Erythroblast (primary cell): ENCODE measurements at places on chromosomes 3 and 15.
A peak's percentile ranks its signal among the peaks of the same experiment; 100 is the strongest.

DNA sequence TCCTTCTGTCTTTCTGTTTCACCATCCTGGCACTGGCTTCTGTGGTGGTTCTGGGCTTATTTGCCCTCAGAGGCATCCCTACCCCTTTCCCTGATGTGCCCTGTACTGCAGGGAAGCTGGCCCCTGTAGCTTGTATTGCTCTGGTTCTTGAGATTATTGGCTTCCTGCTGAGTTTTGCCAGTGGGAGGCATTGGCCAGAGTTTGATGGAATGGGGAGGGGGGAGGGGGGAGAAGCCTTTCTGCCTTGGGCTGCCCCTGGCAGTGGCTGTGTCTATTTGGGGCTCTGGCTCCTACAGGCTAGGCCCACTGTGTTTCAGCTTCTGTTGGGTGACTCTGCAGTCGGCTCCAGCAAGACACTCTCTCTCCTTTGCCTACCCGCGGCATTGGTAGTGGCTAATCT, 41.6 kb upstream of the SEMA6D start:
- DNase-seq: no peak

DNA sequence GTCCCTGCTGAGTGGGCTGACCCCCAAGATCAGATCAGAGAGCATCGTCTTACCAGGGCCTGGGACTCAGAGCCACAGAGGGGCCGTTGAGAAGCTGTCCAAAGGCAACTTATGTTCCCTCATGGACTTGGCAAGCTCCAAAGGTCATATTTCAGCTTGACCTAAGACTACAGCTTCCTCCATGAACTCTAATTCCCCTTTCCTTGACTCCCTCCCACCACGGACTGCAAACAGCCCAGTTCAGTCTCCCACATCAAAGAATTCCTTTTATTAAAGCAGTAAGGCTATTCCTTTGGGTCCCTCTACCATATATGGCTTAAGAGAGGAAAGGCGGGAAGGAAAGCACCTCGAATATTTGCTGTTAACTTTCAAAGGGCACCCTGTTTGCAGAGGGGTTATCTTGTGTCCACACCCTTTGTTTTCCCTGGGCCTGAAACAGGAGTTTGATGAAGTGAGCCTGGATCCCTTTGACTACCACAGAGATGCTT, 146.1 kb upstream of the THBS1 start:
- no peak for DNase-seq

DNA sequence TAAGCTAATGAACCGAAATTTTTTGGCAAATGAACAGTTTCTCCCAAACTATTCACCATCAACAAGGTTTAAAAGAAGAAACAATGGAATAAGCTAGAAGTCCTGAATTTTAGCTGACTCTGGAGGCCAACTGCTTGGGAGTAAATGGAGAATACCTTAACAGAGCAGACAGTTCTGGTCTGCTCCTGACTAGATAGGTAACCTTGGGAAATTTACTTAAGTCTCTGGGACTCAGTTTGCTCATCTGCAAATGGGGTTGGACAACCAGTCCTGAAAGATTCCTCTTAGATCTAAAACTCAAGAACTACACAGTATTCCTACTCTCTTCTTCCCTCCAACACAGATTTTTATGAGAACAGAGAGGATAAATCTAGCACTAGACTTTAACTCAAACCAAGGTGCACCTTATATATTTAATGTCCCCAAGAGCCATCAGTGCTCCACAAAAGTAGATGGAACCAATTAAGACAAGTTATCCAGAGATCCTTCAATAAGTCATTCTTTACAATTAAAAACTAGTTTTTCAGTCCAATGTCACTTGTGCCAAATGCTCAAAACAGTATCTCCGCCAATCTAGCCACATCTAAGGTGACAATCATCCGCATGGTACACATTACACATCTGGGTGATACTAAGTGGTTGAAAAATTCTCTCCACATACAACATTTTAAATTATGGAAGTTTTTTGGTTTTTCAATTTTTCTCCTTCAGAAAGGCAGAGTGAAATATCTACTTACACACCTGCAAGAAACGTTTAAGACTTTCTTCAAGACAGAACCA, 1.5 kb downstream of the RHOA start:
- DNase-seq: no peak

- DNase-seq: peak; percentile 29
These were observed 39.8 kb upstream of the SGO1 start for GRCh38 chr3:20225769-20226168.

DNA sequence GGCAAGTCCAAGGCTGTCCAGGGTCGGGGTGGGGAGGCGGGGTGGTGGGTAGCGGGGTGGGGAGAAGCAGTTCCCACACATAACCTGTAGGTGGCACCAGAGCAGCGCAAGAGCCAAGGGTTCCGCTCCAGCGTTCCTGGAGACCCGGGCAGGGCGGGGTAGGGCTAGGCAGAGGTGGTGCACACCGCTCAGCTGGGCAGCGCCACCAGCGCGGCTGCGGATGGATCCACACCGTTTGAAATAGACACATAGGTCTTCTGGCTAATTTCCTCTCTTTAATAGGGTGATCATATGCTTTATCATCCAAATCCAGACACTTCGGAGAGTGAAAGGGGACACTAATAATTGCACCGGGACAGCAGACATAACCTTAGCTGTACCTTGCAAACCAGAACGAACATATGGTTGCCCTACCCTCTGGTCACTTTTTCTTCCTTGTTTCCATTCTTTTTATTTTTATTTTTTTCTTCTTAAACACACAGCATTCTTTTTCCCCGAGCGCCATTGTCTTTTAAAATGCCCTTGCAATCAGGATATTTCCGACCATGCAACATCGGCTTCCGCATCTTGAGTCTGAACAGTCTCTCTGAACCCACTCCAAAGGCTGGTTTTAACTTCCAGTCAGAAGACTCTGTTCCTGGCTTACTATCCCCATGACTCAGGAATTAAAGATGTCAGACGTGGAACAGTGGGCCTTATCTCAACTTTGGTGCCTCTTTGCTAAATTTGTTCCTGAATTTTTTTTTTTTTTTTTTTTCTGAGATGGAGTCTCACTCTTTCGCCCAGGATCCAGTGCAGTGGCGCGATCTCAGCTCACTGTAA, 12.5 kb upstream of the ZSCAN2 start:
- peak; percentile 85 for DNase-seq

- DNase-seq: no peak
These were observed 117.2 kb downstream of the ADCY5 start for GRCh38 chr3:123331651-123332050.

DNA sequence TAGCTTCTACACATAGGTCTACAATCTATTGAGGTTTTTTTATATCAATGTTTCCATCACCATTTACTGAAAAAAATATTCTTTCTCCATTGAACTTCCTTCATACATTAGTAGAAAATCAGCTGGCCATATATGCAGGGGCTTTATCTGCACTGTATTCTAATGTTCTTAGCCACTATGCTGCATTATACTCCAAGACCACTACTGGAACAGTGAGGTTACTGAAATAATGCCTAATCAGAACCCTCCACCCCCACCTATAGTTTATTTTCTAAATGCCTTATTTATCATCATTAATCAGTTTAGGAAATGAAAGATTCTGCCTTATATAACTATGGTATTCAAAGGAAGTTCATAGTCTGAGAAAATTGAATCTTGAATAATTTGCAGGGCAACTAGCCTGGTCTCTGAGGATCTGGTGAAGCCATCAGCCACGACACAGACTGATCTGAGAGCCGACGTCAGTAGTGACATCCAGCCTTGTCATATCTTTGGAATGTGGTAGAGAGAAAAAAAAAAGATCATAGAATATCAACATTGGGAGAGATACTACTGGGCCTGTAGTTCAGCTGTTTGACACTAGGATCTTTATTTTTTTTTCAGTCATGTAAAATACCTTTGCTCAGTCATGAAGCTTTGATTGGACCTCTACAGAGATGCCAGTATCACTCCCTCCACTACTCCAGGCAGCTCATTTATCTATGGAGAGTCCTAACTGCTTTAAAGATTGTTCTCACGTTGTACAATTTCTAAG, 66.6 kb downstream of the P3H2 start:
- no peak for DNase-seq

DNA sequence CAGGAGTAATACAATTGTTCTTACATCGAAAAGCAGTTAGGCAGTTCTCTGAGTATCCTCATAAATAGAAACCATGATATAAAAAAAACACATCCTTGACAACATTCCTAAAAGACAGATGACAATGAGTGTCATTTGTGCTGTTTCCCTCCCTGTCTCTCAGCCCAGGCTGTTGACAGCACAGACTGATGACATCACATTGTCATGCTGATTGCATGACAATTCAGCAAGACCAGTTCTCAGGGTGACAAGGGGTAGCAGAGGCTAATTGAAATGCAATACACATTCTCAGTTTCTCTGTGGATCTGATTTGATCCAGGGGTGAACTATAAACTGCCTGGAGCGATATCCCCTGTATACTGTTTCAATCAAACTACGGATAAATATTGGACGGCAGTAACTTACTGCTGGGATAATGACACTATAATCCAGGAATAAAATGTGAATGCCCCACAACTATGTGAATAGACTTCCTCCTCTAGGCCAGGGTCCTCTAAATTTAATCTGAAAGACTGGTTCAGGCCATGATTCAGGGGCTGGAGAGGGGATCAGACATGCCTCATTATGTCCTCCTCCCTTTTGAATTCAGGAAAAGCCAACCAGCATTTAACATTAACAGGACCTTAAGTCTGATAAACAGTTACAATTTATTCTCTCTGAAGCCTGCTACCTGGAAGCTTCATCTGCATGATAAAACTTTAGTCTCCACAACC, 16.7 kb upstream of the EIF1B start:
- no peak for DNase-seq
